ENCODE measurements at places on chromosomes 13 and 19.

- DNase-seq, result no peak
These were observed 4.7 kb downstream of the ERF start for GRCh38 chr19:42250183-42250665.

DNA sequence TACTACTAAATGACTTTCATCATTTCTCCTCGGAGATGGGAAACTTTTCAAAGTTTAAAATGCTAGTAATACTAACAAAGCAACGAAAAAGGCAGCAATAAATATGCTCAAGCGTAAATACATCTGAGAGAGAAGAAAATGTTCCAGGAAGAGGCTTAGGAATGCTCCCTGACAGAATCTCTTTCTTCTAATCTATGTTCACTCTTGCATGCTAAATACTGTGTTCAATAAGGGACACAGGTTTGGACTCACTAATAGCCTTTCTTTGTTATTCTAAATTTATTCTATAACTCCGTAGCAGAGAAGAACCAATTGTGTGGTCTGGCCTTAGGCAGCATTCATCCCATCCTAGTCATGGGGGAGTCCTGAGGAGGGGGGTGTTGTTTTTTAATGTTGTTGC, 823.0 kb downstream of the PCDH9 start:
- no peak for DNase-seq

DNA sequence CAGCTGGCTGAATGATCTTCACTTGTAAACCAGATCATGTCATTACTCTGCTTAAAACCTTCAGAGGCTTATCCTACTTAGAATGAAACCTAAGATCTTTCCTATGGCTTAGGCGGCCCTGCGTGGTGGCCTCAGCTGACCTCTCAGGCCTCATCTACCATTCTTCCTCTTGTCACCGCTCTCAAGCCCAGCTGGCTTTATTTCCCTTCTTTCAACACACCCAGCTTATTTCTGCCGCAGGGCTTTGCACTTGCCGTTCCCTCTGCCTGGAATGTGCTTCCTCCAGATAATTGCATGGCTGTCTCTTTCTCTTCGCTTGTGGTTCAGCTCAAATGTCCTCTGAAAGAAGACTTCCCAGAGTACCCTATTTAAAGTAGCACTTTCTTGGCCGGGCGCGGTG, 3.6 kb upstream of the ASF1B start:
- DNase-seq, result no peak

GRCh38 chr13:21150013-21150412, 26.3 kb downstream of the SKA3 start:
- no peak for DNase-seq

- no peak for DNase-seq
These were observed 51.7 kb downstream of the EDNRB start for GRCh38 chr13:77866971-77867370.

DNA sequence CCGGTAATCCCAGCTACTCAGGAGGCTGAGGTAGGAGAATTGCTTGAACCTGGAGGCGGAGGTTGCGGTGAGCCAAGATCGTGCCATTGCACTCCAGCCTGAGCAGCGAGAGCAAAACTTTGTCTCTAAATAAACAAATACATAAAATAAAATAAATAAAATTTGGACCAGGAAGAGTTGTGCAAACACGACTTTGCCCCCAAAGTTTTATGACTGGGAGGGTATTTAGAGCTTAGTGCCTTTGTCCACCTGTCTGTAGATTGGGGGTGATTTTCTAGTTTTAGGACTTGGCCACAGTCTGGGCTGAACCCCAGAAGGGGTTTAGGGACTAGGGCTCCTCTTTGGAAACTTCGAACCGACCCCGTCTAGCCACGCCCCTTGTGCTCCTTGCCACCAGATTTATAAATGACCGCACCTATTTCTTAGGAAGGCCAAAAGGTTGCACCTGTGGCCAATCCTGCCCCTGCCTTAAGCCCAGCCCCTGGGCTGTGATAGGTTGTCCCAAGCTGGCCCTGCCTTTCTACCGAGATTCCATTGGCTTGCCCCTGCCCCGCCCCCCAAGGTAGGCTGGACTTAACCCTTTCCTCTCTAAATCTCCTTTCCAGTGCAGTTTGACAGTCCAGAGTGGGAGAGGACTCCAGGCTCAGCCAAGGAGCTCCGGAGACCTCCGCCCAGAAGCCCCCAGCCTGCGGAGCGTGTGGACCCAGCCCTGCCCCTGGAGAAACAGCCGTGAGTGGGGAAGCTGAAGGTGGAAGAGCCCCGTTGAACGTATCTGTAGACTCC, 5.3 kb downstream of the SHD start:
- DNase-seq, result peak; percentile 50

- DNase-seq, result no peak
These were observed 107.5 kb downstream of the KLF12 start for GRCh38 chr13:74026753-74027152.

DNA sequence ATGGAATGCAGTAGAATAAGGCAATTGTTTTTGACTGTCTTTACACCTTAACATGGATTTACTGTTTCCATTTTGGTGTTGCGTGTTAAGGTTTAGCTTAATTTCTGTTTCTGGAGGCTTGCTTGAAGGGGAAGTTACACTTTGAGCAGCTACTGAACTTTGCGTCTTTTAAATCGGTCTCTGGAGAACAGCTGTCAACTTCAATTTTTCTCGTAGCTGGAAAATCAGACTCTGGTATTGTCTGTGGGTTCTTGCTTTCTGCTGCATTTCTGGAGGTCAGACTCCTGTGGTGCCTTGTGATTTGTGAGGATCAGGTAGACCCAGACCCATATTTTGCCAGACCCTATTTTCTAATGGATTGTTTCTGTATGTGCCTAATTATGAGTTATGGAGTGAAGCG, 146.7 kb downstream of the ATP8A2 start:
- DNase-seq, result no peak

DNA sequence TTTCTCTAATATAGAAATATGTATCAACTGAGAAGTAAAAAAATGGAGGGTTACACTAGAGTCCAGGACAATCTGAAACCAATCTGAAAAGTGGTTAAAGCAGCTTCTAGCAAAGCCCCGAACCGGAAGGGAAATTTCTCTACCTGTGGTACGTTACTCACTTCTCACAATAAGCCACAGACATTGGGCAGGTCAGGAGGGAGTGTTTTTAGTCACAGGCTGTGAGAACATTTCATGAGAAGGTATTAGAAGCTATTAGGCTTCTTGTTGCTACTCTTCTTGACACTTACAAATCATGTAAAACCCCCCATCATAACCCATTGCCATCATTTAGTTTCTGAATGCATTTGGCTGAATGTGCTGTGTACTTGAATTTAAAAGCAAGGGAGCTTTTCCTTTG, 120.9 kb downstream of the NUFIP1 start:
- DNase-seq, result no peak

GRCh38 chr13:45796426-45797235, 54.9 kb downstream of the SIAH3 start:
- no peak for DNase-seq

DNA sequence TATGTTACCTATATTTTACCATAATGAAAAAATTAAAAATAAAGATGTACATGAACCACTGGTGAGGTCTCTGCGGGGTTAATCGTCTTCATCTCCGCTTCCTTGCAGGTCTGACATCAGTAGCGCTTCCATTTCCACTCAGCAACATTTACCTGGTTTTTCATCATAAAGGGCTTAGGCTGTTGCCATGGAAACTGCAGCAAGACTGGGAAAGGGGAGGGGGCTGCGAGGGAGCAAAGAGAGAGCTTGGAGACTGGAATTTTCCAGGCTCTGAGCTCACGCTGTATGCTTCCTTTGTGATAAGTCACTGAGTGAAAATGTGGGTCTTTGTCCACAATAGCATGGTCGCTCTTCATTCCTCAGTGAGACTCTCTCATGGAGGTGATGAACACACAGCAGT, 136.6 kb upstream of the USP29 start:
- DNase-seq, result no peak

GRCh38 chr13:94298346-94298745, 181.1 kb downstream of the DCT start:
- DNase-seq, result no peak

GRCh38 chr13:83453723-83454122, 428.6 kb downstream of the SLITRK1 start:
- DNase-seq, result no peak

GRCh38 chr19:34217952-34218817, 36.2 kb upstream of the GARRE1 start:
- peak; percentile 75 for DNase-seq

DNA sequence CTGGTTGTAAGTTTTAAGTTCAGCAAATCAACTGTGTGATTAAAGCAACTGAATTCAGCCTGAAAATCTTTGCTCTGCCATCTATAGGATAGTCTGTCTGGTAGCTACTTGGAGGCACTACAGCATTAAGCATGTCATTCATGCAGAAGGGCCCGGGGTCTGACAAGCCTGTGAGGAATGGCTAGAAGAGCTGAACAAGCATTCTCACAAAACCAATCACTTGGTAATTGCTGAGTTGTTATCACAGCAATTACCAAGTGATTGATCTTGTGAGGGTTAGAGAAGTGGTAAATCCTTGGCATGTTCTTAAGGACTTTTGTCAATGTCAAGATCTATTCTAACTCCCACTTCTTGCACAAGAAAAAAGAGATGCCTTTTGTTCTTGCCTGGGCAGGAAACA, 356.1 kb downstream of the FGF14 start:
- no peak for DNase-seq
